ENCODE measurements at places on chromosomes 7 and 10.
A peak's percentile ranks its signal among the peaks of the same experiment; 100 is the strongest.

GRCh38 chr7:23469150-23469960 is 936 bp downstream of the IGF2BP3 start:
- DNase-seq: no peak
- peaks cover 17% of the 10 kb centered on the region for H3K27me3 ChIP-seq
- no peaks in the 10 kb centered on the region for H3K36me3 ChIP-seq
- H3K27ac ChIP-seq: no peak overlapping the region
- H3K4me3 ChIP-seq: peak overlapping the region; percentile 55

DNA sequence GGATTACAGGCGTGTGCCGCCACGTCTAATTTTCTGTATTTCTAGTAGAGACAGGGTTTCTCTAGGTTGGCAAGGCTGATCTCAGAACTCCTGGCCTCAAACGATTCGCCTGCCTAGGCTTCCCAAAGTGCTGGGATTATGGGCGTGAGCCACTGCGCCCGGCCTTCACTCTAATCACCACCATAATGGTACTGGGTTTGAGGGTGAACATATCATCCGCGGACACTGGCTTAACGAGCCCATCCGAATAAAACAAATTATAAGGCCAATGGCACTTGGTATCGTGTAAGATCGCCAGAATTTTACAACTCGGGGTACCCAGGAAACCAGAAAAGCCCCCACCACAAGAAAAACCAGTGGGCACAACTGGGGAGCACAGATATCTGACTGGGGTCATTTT is 580 bp downstream of the FAM200A start:
- no peak for DNase-seq
- H3K36me3 ChIP-seq: peaks cover 4% of the 10 kb centered on the region
- peak overlapping the region; percentile 85 for H3K27ac ChIP-seq

GRCh38 chr7:69047151-69047754 is 551.0 kb upstream of the AUTS2 start:
- no peaks in the 10 kb centered on the region for H3K27me3 ChIP-seq
- no peaks in the 10 kb centered on the region for H3K36me3 ChIP-seq
- no peak overlapping the region for H3K27ac ChIP-seq
- H3K4me1 ChIP-seq: no peaks in the 10 kb centered on the region

DNA sequence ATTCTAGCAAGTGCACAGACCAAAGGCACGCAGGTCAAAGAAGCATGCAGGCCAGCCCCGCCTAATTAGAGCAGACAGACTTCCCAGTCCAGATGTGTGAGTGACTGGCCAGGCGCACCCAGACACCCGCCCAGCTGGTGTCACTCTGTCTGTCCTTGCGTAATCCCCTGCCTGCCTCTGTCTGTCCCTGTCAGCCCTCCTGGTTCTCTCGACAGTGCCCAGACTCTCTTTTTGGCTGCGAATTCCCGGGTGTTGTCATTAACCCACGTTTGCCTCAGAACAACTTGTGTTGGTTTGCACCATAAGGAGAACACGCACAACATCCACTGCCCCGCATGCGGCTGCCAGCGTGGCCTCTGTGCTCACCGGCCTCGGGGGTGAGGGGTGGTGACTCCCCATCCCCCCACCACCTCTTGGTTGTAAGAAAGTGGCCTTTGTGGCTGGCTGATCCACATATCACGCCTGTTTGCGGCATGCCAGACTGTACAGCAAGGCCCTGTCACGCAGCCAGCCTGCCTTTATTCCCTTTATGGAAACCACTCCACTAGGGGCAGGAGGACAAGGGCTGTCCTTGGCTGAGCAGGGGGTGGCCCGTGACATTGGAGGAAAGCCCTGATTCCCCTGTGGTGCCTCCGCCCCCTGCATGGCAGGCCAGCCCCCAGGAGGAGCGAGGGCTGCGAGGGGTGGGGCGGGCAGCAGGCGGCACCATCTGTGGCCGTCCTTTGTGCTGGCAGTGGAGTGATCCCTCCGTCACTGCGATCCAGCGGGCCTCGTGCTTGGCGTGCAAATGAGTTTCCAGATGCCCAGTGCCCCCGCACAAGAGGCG is 72.8 kb upstream of the PPIF start:
- H3K4me3 ChIP-seq: no peak overlapping the region
- H3K27ac ChIP-seq: peak overlapping the region; percentile 95
- H3K4me1 ChIP-seq: peaks cover 80% of the 10 kb centered on the region
- peak; percentile 75 for DNase-seq
- peaks cover 9% of the 10 kb centered on the region for H3K36me3 ChIP-seq
- H3K27me3 ChIP-seq: no peaks in the 10 kb centered on the region

DNA sequence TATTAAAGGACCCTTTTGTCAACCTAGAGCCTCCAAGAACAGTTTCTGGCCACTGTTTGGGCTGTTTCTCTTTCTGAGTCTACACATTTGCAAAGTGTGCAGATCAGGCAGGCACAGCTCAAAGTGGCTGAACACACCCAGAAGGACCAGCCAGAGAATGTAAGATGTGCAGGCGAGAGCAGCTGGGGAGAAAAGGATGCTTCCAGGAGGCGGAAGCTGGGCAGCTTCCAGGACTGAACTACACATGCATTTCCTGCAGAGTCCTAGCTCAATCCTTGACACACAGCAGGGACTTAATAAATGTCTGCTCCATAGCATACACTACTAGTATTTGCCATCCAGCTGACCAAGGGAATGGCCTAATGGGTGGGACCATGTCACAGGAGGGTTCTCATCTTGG is 70.9 kb downstream of the CTBP2 start:
- H3K36me3 ChIP-seq: peaks cover 12% of the 10 kb centered on the region
- no peaks in the 10 kb centered on the region for H3K27me3 ChIP-seq
- H3K27ac ChIP-seq: no peak overlapping the region
